ENCODE measurements at places on chromosomes 16 and 17.

- no peaks in the 10 kb centered on the region for H3K27me3 ChIP-seq
- no peak overlapping the region for H3K4me3 ChIP-seq
- no peak for DNase-seq
- no peaks in the 10 kb centered on the region for H3K36me3 ChIP-seq
These were observed 1.3 kb upstream of the MPG start for GRCh38 chr16:76535-77272.

DNA sequence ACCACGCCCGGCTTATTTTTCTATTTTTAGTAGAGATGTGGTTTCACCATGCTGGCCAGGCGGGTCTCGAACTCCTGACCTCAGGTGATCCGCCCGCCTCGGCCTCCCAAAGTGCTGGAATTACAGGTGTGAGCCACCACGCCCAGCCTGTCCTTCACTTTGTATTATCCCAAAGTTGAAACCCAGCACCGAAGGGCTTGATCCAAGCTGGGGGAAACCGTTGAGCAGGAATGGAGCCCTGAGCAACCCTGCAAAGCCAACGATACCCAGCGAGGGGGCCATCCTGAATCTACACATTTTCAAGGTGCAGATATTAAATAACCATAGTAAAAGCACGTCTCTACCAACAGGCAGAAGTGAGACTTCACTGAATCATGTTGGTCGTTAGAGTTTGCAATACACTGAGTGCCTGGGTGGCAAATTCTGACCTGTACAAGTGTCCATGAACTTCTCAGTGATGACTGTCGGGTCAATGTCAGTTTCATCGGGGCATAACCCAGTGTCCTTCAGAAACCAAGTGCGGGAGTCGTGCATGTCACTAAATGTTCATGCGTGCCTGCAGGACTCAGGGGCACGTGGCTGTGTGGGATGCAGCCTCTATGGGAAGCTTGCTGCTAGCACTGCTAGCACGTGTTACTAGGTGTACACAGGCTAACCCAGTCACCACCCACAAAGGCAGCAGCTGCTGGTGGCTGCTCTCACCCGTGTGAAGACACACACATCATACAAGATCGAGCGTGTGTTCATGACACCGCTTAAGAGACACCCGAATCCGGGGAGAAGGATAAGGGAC, 10.5 kb upstream of the RBFOX3 start:
- H3K36me3 ChIP-seq = no peaks in the 10 kb centered on the region
- peaks cover 41% of the 10 kb centered on the region for H3K27me3 ChIP-seq
- no peak overlapping the region for H3K4me3 ChIP-seq
- no peaks in the 10 kb centered on the region for H3K4me1 ChIP-seq
- DNase-seq = no peak

- peaks cover 8% of the 10 kb centered on the region for H3K4me1 ChIP-seq
- H3K4me3 ChIP-seq = no peak overlapping the region
- no peaks in the 10 kb centered on the region for H3K36me3 ChIP-seq
- no peaks in the 10 kb centered on the region for H3K27me3 ChIP-seq
- H3K27ac ChIP-seq = no peak overlapping the region
These were observed 169.5 kb downstream of the C16orf78 start for GRCh38 chr16:49542946-49543630.

- H3K27me3 ChIP-seq = no peaks in the 10 kb centered on the region
- H3K36me3 ChIP-seq = no peaks in the 10 kb centered on the region
- no peak for DNase-seq
- H3K27ac ChIP-seq = no peak overlapping the region
- H3K4me3 ChIP-seq = no peak overlapping the region
- peaks cover 12% of the 10 kb centered on the region for H3K4me1 ChIP-seq
These were observed 1.4 kb downstream of the CDK5R1 start for GRCh38 chr17:32488177-32488542.

DNA sequence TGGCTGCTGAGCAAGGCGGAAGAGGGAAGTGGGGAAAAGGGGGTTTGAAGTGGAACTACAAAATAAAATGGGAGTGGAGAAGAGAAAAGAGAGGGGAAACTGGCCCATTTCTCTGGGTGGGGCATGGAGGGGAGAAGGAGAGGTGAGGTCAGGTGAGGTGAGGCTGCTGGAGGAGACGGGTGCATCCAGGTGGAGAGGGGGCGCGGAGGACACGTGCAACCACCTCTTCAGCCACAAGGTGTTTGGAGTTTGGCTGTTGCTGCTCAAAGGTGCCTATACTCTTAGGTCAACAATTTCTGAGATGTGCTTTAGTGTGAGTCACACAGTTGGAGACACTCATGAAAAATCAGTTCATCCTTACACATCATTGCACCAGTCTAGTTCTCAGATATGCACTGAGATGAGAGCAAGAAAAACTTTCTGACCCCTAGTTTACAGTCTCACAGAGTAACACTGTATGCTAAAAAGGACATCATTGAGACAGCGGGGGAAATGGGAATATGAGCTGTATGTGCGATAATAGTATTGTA, 4.8 kb downstream of the SLC6A4 start:
- H3K27ac ChIP-seq = no peak overlapping the region
- DNase-seq = no peak
- no peak overlapping the region for H3K4me3 ChIP-seq
- peaks cover 72% of the 10 kb centered on the region for H3K27me3 ChIP-seq

- no peaks in the 10 kb centered on the region for H3K36me3 ChIP-seq
- H3K4me1 ChIP-seq = no peaks in the 10 kb centered on the region
- no peaks in the 10 kb centered on the region for H3K27me3 ChIP-seq
- no peak overlapping the region for H3K4me3 ChIP-seq
These were observed 23.5 kb downstream of the SGSH start for GRCh38 chr17:80196652-80197051.

DNA sequence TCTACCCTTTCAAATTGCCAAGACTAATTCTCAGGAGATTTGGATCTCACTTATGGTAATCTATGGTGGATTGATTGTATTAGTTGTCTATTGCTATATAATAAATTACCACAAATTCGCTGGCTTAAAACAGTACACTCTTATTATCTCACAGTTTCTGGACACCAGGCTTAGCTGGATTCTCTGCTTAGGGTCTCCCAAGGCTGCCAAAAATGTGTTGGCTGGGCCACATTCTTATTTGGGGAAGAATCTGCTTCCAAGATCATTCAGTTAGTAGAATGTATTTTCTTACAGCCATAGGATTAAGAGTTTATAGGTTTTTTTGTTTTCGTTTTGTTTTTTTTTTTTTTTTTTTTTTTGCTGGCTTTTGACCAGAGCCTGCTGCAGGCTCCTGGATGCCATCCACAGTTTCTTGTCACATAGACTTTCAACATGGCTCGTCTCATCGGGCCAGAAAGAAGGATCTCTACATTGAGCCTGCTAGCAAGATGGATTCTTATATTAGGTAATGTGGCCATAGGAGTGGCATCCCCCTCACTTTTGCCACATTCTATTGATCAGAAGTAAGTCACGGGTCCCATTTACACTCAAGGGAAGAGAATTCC, 415.3 kb downstream of the KIF2B start:
- H3K4me3 ChIP-seq = no peak overlapping the region
- H3K4me1 ChIP-seq = no peaks in the 10 kb centered on the region
- no peaks in the 10 kb centered on the region for H3K27me3 ChIP-seq
- DNase-seq = no peak
- H3K27ac ChIP-seq = no peak overlapping the region
- no peaks in the 10 kb centered on the region for H3K36me3 ChIP-seq

GRCh38 chr17:65109990-65110680, 27.0 kb upstream of the RGS9 start:
- no peaks in the 10 kb centered on the region for H3K4me1 ChIP-seq
- no peaks in the 10 kb centered on the region for H3K27me3 ChIP-seq
- peak; percentile 75 for DNase-seq
- no peaks in the 10 kb centered on the region for H3K36me3 ChIP-seq

GRCh38 chr16:48850097-48850770, 240.3 kb upstream of the N4BP1 start:
- no peak overlapping the region for H3K27ac ChIP-seq
- no peaks in the 10 kb centered on the region for H3K4me1 ChIP-seq
- no peak overlapping the region for H3K4me3 ChIP-seq
- peak; percentile 38 for DNase-seq

GRCh38 chr17:78081551-78081950, 47.0 kb downstream of the TMC6 start:
- peaks cover 17% of the 10 kb centered on the region for H3K4me1 ChIP-seq
- peaks cover 51% of the 10 kb centered on the region for H3K36me3 ChIP-seq
- peak overlapping the region; percentile 95 for H3K27ac ChIP-seq
- no peaks in the 10 kb centered on the region for H3K27me3 ChIP-seq

DNA sequence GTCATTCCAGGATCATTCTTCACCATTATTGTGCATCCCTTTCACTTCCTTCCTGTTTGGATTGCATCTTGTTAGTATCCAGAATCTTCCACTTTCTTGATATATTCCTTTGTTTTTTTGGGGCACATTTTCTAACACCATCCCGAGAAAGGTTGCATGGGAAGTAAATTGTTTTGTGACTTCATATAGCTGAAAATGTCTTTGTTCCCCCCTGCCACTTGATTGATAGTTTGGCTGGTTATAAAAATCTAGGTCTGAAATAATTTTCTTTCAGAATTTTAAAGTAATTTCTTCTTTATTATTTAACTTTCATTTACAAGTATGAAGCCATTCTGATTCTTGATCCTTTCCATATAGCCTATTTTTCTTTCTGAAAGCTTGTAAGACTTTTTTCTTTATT, 32.7 kb downstream of the GAN start:
- no peaks in the 10 kb centered on the region for H3K36me3 ChIP-seq
- no peaks in the 10 kb centered on the region for H3K27me3 ChIP-seq
- no peak for DNase-seq
- H3K27ac ChIP-seq = no peak overlapping the region
- no peak overlapping the region for H3K4me3 ChIP-seq

GRCh38 chr17:9271989-9272388, 250.7 kb downstream of the NTN1 start:
- H3K4me3 ChIP-seq = no peak overlapping the region
- H3K36me3 ChIP-seq = no peaks in the 10 kb centered on the region
- H3K27me3 ChIP-seq = no peaks in the 10 kb centered on the region

- no peaks in the 10 kb centered on the region for H3K36me3 ChIP-seq
- no peaks in the 10 kb centered on the region for H3K4me1 ChIP-seq
- H3K4me3 ChIP-seq = no peak overlapping the region
- H3K27ac ChIP-seq = no peak overlapping the region
These were observed 10.7 kb downstream of the CRHR1 start for GRCh38 chr17:45794840-45795239.

DNA sequence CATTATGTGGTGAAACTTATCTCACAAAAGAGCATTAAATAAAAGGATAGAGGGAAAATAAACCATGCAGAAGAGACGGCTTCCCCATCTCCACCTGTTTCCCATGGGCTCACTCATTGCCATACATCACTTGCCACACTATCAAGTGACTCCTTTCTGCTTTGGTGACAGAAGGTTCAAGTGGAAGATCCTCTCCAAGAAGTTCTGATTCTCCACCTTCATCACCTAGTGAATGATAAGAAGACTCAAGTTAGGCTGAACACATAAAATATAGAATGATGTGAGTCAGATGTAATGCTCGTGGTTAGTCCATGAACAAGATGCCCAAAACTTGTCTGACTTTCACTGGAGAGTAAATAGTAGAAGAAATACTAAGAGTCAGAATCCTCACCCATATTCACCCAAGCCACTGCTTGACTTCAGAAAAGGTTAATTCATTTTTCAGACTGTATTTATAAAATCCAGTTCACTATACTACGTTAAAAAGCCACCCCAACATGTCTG, 100.1 kb upstream of the TOB1 start:
- no peak for DNase-seq
- H3K4me1 ChIP-seq = no peaks in the 10 kb centered on the region
- H3K27me3 ChIP-seq = no peaks in the 10 kb centered on the region

DNA sequence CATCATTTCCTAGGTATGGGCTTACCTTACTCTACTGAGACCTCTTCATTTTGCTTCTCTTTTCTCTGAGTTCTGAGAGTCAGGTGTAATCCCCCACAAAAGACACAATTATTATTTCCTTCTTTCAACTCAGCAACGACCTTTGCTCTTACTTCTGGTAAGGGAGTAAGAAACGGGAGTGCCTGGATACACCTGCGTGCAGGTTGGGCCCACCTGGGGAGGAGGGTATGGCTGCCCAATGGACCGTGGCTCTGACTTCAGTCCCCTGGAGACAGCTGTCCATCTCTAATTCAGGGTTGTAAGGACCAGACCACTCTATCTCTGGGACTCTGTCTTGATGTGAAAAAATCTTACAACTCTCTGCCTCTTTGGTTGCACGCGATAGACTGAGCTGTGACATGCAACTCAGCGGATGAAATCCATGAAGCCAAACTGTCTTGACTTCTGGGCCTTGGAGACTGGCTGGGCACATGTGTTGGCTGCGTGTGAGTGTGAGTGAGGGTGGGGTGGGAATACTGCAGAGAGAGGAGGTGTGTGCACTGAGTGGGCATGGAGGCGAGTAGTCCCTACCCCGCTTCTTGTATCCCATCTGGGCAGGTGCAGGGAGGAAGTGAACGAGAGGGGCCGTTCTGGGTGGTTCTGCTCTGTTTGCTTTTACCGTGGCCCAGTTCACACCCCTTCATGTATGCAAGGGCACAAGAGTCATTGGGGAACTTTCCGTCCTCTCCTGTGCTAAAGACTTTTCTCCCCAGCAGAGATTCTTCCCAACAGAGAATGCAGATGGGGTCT, 1.2 kb downstream of the TMEM238L start:
- H3K4me3 ChIP-seq = no peak overlapping the region
- no peaks in the 10 kb centered on the region for H3K36me3 ChIP-seq
- no peak for DNase-seq
- H3K27ac ChIP-seq = no peak overlapping the region
- H3K27me3 ChIP-seq = no peaks in the 10 kb centered on the region

- H3K4me3 ChIP-seq = no peak overlapping the region
- H3K27ac ChIP-seq = no peak overlapping the region
- peaks cover 9% of the 10 kb centered on the region for H3K4me1 ChIP-seq
- H3K27me3 ChIP-seq = no peaks in the 10 kb centered on the region
- DNase-seq = no peak
These were observed 20.9 kb downstream of the HS3ST3A1 start for GRCh38 chr17:13580790-13581189.

GRCh38 chr16:87202346-87202745, 114.8 kb downstream of the C16orf95 start:
- H3K27ac ChIP-seq = no peak overlapping the region
- peak; percentile 50 for DNase-seq
- no peaks in the 10 kb centered on the region for H3K4me1 ChIP-seq
- no peaks in the 10 kb centered on the region for H3K36me3 ChIP-seq

GRCh38 chr16:69834807-69835466, 72.8 kb downstream of the WWP2 start:
- H3K36me3 ChIP-seq = no peaks in the 10 kb centered on the region
- H3K4me1 ChIP-seq = peaks cover 71% of the 10 kb centered on the region
- no peaks in the 10 kb centered on the region for H3K27me3 ChIP-seq
- H3K27ac ChIP-seq = peak overlapping the region; percentile 46

DNA sequence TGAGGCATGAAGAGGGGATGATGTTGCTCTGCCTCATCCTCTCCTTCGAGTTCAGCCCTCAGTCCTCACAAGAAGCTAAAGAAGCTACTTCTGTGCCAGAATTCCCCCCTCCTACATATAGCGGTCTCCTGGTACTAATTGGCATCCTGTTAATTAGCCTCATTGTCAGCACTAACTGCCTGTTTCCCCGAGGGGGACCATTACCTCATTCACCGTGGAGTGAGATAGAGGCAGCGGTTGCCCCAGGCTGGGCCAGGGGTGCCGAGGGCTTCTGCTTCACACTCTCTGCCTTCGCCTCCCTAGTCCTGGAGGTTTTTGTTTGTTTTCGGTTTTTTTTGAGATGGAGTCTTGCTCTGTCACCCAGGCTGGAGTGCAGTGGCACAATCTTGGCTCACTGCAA, 5.7 kb upstream of the MINK1 start:
- no peak overlapping the region for H3K4me3 ChIP-seq
- H3K36me3 ChIP-seq = no peaks in the 10 kb centered on the region
- no peaks in the 10 kb centered on the region for H3K4me1 ChIP-seq
- no peak for DNase-seq

All from cardiac muscle cell (in vitro differentiated cells and primary cell).